GM04503 (cell line): ENCODE measurements at places on chromosomes 11 and 22.
A peak's percentile ranks its signal among the peaks of the same experiment; 100 is the strongest.

DNA sequence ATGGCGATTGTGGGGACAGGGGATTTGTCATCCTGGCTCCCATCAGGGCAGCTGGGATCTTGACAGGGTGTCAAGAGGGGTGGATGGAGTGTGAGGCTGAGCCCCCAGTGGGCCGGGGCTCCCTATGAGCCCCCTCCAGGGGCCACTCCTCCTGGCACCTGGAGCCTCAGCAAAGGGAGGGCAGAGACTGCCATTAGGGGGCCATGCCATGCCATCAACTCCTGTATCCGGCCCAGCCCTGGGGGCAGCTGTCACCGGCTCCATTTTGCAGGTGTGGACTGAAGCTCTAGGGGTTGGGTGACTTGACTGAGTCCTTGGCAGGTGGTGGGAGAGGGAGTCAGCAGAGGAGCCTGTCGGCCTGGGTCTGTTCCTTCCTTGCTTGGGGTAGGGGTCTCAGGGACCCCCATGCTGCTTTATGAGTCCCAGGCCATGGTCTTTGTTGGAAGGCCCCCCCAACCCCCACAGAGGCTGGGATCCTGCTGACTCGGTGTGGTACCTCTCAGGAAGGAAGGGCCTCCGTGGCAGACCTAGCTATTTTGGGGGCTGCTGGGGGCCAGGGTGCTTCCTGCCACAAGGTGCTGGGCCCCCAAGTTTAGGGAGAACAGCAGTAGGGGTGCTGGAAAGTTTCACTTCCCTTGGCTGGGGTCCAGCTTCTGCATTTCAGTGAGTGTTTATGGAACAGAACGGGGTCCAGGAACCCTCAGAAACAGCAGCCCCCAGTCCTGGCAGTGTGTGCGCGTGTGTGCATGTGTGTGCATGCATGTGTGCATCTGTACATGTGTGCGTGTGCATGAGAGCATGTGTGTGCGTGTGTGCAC, 1.5 kb downstream of the ACY3 start:
- no peak for DNase-seq

DNA sequence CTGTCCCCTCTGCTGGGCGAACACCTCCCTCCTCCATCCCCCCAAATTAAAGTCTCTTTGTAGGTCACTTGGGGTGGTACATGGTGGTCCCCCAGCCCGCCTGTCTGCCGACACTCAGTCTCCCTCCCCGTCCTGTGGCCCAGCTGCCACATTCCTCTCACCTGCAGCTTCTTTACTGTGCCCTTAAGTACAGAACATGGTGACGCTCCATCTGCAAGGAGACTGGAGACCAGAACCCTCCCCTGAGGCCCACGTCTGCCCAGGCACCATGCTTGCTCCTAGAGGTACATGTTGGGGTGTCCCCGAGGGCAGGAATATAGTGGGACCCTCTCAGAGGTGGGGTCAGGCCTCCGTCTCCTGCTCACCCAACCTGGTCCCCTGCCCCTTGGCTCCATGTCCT, 5.6 kb upstream of the EHD1 start:
- no peak for DNase-seq

DNA sequence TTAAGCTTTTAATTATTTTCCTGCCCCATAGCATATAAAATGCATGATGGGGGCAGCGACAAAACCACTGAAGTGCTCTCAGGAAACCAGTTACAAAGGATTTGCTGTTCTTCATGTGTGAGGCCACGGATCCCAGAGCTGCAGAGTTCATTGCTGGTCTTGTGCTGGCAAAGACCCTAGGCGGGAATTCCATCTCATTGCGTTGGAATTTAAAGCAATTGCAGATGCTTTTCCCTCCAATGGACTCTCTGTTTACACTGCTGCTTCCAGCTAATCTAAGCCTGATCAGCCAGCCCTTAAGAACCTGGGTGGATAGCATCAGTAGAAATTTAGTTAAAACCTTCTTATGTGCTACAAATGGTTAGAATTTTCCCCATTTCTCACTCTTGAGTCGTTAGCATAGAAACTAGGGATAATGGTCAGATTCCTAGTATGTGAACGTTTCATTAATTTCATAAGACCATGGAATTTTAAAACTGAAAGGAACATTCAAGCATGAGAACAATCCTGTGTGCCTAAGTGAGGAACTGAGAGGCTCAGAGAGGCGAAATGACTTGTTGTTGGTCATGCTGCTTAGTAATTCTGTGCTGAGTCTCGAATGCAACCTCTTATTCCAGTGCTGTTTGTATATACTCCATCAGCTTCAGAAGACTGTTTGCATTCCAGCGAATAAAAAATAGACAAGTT, 36.1 kb upstream of the ADSL start:
- peak; percentile 80 for DNase-seq

GRCh38 chr11:117836077-117836960, 11.8 kb upstream of the FXYD2 start:
- no peak for DNase-seq

- DNase-seq = no peak
Observed at GRCh38 chr22:47629273-47629711, 866.8 kb downstream of the TBC1D22A start.
